ENCODE measurements at places on chromosomes 3 and 15. TPM values are rescaled to one million over a fixed set of nuclear protein-coding genes. Genes with fewer than 3 reads are reported as not detected.

CDCP1 gene
- total RNA-seq, result 5.6 TPM

P2RY14 gene
- total RNA-seq, result 0.43 TPM

RPL35A gene
- total RNA-seq, result 785 TPM

PAK6 gene
- not detected for total RNA-seq

PLCD1 gene
- 19.4 TPM for total RNA-seq

HERC2 gene
- total RNA-seq, result 30.3 TPM

CCDC39 gene
- total RNA-seq, result not detected

MED12L gene
- total RNA-seq, result 0.28 TPM

TUSC7 gene
- not detected for total RNA-seq

MORC1 gene
- not detected for total RNA-seq

SMCO1 gene
- not detected for total RNA-seq

MEGF11 gene
- not detected for total RNA-seq

TMOD3 gene
- total RNA-seq, result 35.3 TPM

ARGFX gene
- not detected for total RNA-seq

TUBGCP5 gene
- 17.8 TPM for total RNA-seq

Data from smooth muscle cell of bladder (primary cell).